Activated T-helper 2 cell treated with anti-CD3 and anti-CD28 coated beads, Interferon-gamma antibody, Interleukin-2, Interleukin-4, amounts not matched to agents 10 μg/mL and 5 μg/mL and 100 μg/mL, durations not matched to agents 14 hours and 24 hours and 36 hours (primary cell): ENCODE measurements at places on chromosomes 2 and 18. TPM values are rescaled to one million over a fixed set of nuclear protein-coding genes. Genes with fewer than 3 reads are reported as not detected.

The IL36RN gene
- not detected in 2 replicates for total RNA-seq

The FAM161A gene
- total RNA-seq, result 5.0 and 5.5 TPM in 2 replicates

The MAP3K19 gene
- not detected in 2 replicates for total RNA-seq

The CAPN14 gene
- 0.18 and 0.27 TPM in 2 replicates for total RNA-seq

The SPDYA gene
- total RNA-seq, result 1.5 and 1.8 TPM in 2 replicates

The TBC1D8 gene
- total RNA-seq, result 0.87 and 1.3 TPM in 2 replicates

The ONECUT2 gene
- not detected in 2 replicates for total RNA-seq

The AKAIN1 gene
- total RNA-seq, result not detected in 2 replicates

The MROH2A gene
- total RNA-seq, result not detected in 2 replicates

The WNT10A gene
- 0.18 and 0.59 TPM in 2 replicates for total RNA-seq

The CXCR1 gene
- total RNA-seq, result not detected in 2 replicates

The AQP12A gene
- not detected in 2 replicates for total RNA-seq

The DCC gene
- total RNA-seq, result not detected in 2 replicates

The ALK gene
- total RNA-seq, result not detected in 2 replicates

The FAM124B gene
- 2.0 and 2.1 TPM in 2 replicates for total RNA-seq

The KCNG3 gene
- total RNA-seq, result 0.14 and 0.16 TPM in 2 replicates

The NYAP2 gene
- total RNA-seq, result not detected in 2 replicates

The DLGAP1 gene
- not detected in 2 replicates for total RNA-seq

The KIAA2012 gene
- total RNA-seq, result not detected in 2 replicates

The GALNT14 gene
- 0.50 and 0.90 TPM in 2 replicates for total RNA-seq

The NGEF gene
- 1.7 and 2.5 TPM in 2 replicates for total RNA-seq

The ATL2 gene
- total RNA-seq, result 57.1 and 57.7 TPM in 2 replicates

The ZNF804A gene
- not detected in 2 replicates for total RNA-seq

The SP140 gene
- 316 and 317 TPM in 2 replicates for total RNA-seq

The FAP gene
- not detected in 2 replicates for total RNA-seq

The GMCL1 gene
- 29.2 and 29.3 TPM in 2 replicates for total RNA-seq

The TUBB6 gene
- total RNA-seq, result 54.2 and 57.2 TPM in 2 replicates

The ALLC gene
- total RNA-seq, result not detected in 2 replicates

The POTEI gene
- not detected in 2 replicates for total RNA-seq

The GLI2 gene
- total RNA-seq, result 0.07 TPM in 1 of 2 replicates, not detected in the other

The PRLH gene
- total RNA-seq, result not detected in 2 replicates

The MOCOS gene
- 0.16 and 0.25 TPM in 2 replicates for total RNA-seq

The DCDC2C gene
- not detected in 2 replicates for total RNA-seq

The ARHGAP15 gene
- total RNA-seq, result 54.1 and 58.3 TPM in 2 replicates

The RNF144A gene
- total RNA-seq, result 19.9 and 20.0 TPM in 2 replicates

The LIMS4 gene
- 0.21 TPM in 1 of 2 replicates, not detected in the other for total RNA-seq

The CNGA3 gene
- total RNA-seq, result not detected in 2 replicates

The TNFAIP6 gene
- total RNA-seq, result not detected in 2 replicates

The DSC1 gene
- not detected in 2 replicates for total RNA-seq

The SLC9A4 gene
- total RNA-seq, result 0.09 TPM in 2 replicates

The EML6 gene
- total RNA-seq, result 0.23 and 0.25 TPM in 2 replicates

The CGREF1 gene
- total RNA-seq, result 8.1 and 9.0 TPM in 2 replicates

The SRD5A2 gene
- total RNA-seq, result not detected in 2 replicates

The DBI gene
- 162 and 168 TPM in 2 replicates for total RNA-seq
